ENCODE measurements at places on chromosomes 12 and 14.

GRCh38 chr14:36700651-36701050 lies 39.0 kb downstream of the PAX9 start:
- DNase-seq, result no peak

DNA sequence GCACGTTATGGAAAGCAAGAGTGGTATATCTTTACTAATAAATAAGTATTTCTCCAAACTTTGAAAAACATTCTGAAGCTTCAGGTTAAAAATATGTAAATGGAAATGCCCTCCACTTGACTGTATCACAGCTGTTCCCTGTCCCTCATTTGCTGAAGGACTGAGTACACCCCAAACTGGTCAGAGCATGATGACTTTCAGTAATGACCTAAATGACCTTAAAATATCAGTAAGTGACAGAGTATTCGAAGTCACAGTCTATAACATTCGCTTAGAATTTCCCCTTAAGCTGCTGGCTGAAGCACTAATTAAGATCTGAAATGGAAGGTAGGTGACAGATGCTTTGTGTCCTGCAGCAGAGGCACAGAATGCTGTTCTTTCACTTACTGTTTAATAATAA lies 191.5 kb downstream of the RGS6 start:
- no peak for DNase-seq

- DNase-seq, result no peak
These were observed 25.7 kb downstream of the C14orf132 start for GRCh38 chr14:96064866-96065265.

DNA sequence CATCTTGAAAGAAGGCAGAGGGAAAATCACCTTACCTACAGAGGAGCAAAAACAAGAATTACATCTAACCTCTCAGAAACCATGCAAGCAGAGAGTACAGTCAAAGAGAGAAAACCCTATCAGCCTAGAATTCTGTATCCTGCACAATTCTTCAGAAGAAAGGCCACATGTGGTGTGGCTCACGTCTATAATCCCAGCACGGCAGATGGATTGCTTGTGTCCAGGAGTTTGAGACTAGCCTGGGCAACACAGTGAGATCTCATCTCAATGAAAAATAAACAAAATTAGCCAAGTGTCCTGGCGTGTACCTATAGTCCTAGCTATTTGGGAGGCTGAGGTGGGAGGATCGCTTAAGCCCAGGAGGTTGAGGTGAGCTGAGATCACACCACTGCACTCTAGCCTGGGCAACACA lies 48.2 kb downstream of the ATF7 start:
- DNase-seq, result no peak

DNA sequence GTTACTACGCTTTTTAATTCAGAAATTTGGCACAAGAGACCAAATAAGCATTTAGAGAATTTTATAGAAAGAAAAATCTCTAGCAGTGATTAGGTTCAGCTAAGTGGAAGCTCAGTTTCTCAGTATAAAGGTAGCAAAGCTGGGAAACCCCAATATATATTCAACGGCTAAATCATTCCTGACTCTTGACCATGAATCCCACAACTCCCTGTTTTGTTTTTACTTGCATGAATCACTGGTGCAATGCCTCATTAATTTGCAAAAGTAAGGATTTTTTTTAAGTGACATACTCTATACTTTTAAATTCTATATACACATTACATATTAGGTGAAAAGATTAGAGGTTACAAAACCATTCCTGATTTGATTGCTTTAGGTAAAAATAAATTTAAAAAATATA lies 74.3 kb upstream of the PLEKHG7 start:
- no peak for DNase-seq

- DNase-seq, result no peak
These were observed 93.7 kb downstream of the KCNMB4 start for GRCh38 chr12:70459786-70460185.

Data from stimulated activated CD8-positive, alpha-beta memory T cell treated with anti-CD3 and anti-CD28 coated beads, Interleukin-15, amount 100 ng/mL, for 24 hours (primary cell).